ENCODE measurements at places on chromosomes 11 and 22.

GRCh38 chr11:80103142-80103859 is 662.5 kb upstream of the TENM4 start:
- DNase-seq: no peak

DNA sequence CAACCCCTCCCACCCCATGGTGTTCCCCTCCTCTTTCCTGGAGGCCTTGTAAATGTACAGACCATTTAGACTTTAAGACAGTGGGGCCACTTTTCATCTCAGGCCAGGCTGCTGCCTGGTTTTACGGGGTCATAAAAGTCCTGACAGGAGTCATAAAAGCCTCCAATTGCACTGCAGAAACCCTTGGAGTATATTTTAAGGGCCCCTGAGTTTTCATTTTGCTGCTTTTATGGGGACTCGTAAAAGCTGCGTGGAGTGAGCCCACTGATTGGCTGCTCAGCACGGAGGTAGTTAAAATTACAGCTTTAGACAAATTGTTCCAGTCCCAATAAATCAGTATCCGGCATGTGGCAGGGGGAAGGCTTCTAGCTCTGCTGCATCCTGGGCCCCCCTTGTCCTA is 627.6 kb downstream of the NTM start:
- DNase-seq: peak; percentile 68

DNA sequence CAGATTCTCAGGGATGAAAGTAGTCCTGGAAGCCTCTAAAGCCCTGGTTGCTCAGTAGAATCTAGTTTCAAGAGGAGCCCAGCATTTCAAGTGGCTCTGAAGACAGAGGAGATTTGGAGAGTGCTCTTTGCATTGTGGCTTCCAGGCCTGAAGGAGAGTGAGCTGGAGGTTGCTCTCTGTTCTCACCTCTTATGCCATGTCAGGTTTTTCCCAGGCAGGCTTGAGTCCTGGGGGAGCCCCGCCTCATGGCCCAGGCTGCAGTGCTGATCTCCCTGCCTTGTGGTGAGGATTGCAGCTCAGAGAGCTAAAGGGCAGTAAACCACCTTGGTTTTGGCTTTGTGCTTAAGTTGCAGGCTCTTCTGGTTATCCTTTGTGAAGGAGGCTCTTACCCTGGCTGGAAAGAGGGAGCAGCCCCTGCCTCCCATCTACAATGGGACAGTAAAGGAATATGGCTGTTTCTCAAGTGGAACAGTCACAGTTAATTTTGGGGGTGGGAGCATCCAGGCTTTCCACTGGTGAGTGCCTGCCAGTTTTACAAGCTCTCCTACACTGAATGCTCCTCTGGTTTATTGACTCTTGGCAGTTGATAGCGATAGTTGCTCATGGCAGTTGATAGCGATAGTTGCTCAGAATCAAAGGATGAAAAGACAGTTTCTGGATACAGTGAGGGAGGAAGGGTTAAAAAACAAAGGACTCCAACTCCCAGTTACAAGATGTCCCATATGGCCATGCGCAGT is 32.6 kb downstream of the RCOR2 start:
- no peak for DNase-seq

DNA sequence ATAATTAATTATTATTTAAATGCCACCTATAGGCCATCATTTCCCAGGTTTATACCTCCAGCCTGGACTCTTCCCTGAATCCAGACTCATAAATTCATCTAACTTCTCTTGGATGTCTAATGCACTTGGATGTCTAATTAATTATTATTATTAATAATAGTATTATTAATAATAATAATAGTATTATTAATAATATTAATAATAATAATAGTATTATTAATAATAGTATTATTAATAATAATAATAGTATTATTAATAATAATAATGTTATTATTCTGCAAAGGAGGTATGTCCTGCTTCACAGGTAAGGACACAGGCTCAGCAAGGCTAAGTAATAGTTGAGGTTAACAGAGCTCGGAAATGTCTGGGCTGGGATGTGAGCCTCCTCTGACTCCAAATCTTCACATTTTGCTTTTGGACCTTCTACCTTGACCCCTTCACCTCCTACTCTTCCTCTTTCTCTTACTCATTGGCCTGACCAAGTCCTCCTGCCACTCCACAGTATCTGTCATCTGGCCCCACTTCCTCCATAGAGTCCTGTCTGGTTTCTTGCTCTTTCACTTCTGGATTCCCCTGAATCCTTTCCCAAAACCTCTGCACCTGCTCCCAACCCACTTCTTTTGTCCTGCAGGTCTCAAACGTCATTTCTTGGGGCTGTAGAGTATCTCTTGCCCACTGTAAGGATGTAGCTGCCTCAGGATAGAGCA is 8.0 kb downstream of the RIBC2 start:
- DNase-seq: no peak

DNA sequence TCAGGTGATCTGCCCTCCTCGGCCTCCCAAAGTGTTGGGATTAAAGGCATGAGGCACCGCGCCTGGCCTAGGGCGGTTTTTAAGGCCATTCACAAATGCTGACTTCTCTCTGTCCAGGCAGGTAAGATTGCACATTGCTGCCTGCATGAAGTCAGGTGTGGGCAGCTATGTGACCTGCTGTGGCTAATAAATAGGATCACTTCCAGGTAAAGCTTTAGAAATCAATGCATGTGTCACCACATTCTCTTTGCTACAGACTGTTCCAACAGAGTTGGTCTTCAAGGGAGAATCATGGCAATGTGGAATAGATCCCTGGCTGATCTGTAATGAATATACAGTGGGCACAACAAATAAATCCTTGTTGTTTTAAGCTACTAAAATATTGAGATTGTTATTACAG is 260.3 kb upstream of the PITPNB start:
- DNase-seq: no peak

- peak; percentile 68 for DNase-seq
Observed at GRCh38 chr11:126280595-126280994, 2.3 kb upstream of the TIRAP start.

DNA sequence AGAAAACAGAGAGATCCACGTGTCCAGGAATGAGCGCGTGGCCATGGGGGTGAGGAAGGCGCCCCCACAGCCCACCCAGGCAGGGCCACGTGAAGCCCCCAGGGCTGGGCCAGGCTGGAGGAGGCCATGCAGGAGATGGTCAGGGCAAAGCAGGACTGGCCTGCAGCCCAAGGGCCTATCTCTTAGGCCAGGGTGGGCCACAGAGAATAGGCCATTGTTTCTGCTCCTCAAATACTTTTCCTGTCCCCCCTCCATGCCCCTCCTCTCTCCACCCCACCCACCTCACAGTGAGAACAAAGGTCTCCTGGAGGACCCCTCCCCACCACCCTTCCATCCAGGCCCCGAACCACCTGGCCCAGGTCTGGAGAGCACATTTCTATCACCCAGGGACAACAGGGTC is 8.3 kb upstream of the CDC42EP1 start:
- no peak for DNase-seq

GRCh38 chr11:60912223-60912850 is 1.6 kb upstream of the TMEM109 start:
- DNase-seq: no peak

DNA sequence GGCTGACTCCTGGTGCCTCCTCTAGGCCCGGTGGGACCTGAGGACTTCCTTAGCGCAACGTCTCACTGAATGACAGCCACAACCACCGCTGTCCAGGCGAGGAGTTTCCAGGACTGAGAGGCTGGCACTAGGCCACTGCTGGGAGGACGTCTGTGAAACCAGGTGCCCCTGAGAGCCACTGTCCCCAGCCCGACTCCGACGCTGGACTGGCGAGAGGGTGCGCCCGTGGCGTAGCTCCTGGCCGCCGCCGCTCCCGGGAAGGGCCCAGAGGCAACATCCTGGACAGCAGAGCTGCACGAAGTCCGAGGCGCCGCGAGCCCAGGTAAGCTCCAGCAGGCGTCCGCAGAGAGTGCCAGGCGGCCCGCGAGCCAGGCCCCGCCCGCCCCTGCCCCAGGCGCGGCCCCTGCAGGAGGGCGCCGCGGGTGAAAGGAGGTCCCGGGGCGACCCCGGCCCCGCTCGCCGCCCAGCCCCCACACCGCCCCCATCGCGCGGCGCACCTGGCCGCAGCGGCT is 525 bp downstream of the DGCR2 start:
- DNase-seq: peak; percentile 80

DNA sequence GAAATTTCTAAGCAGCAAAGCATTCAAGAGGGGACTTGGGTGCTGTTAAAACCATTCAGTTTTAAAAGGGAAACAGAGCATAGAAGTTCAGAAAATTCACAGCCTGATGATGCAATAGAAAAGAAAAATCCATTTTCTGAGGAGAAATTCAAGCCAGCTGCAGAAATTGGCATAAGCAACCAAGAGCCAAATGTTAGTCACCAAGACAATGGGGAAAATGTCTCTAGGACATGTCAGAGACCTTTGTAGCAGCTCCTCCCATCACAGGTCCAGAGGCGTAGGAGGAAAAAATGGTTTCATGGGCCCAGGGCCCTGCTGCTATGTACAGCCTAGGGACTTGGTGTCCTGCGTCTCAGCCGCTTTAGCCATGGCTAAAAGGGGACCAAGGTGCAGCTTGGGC is 5.5 kb upstream of the IRAG1 start:
- DNase-seq: no peak

GRCh38 chr11:3200388-3201111 is 18.1 kb downstream of the MRGPRG start:
- DNase-seq: peak; percentile 48

All from sigmoid colon (tissue), 7 donors.